ENCODE measurements at places on chromosomes 7 and 10.

GRCh38 chr10:102545997-102546396, 42.2 kb downstream of the SUFU start:
- no peak for DNase-seq

DNA sequence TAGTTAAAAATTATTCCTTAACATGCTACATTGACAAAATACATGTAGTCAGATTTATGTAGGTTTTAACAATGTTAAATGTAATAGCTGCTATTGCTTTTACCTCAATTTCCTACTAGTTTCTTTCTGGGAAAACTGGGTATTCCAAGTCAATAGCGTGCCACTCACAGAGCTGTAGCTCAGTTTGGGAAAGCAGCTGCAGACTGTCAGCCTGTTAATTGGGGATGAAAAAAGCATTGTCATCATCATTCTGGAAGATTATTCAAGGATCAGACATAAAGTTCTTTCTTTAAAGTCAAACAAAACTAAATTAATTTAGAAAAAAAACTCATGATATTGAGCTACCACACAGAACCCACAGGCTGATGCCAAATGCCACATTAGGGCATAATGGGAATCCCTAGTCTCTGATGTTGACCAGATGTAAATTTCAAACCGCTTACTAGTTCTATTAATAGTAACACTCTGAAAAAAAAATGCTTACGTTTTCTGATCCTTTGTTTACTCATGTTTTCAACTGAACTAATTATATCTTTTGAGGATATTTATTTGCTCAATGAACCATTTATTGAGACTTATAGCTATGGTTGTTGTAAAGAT, 19.6 kb upstream of the AGMO start:
- DNase-seq = no peak

DNA sequence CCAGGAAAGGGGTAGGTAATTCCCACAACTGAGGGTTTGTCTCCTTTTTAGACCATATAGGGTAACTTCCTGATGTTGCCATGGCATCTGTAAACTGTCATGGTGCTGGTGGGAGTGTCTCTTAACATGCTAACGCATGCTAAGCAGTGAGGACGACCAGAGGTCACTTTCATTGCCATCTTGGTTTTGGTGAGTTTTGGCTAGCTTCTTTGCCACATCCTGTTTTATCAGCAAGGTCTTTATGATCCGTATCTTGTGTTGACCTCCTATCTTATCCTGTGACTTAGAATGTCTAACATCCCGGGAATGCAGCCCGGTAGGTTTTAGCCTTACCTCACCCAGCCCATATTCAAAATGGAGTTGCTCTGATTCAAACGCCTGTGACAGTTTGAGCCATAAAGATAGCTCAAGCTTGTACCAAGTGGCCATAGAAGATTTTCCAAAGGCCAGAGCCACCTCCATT, 176.0 kb upstream of the NAMPT start:
- no peak for DNase-seq

DNA sequence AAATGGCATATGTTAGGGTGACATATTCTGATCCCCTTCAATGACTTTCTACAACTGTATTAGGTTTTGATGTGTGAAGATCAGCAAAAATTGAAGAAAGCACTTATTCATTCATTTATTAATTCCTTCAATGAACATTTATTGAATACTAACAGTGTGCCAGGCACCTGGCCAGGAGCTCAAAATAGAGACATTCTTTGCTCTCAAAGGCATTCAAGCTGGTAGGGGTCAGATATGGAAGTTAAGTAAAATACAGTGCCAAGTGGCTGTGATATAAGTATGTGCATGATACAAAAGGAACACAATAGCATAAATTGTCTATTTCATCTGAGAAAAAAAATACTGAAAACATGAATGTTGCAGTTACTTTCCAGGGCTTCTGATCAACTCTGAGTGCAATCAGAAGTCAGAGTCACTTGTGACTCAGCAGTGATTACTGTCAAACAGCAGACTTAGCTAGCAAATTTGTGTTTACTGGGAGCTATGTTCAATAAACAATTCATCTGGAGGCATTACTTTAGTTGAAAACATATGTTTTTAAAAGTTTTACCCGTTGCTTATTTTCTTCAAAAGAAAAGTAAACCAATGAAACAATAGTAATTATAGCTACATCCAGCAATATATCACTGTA, 60.4 kb upstream of the CACNB2 start:
- no peak for DNase-seq

DNA sequence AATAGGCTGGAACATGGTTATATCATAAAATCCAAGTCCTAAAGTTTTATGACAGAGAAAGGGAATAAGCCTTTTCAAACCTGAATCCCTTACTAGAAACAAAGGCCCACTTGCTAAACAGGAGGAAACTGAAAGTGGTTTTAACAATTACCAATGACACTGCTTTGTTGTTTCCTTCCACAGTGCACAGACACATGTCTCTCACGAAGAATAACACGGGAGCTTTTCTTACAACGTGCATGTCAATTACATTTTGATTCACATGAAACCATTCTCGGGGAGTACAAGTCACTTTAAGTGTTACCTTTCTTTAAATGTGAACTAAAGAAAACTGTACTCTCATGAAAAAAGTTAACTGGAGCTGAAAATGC, 1.4 kb downstream of the MRPS33 start:
- no peak for DNase-seq

GRCh38 chr10:57535306-57535705, 732.4 kb downstream of the IPMK start:
- DNase-seq = no peak

GRCh38 chr10:15712883-15713282, 6.8 kb downstream of the ITGA8 start:
- DNase-seq = no peak

- DNase-seq = no peak
These were observed 25.0 kb downstream of the NCOA4 start for GRCh38 chr10:46005383-46005782.

DNA sequence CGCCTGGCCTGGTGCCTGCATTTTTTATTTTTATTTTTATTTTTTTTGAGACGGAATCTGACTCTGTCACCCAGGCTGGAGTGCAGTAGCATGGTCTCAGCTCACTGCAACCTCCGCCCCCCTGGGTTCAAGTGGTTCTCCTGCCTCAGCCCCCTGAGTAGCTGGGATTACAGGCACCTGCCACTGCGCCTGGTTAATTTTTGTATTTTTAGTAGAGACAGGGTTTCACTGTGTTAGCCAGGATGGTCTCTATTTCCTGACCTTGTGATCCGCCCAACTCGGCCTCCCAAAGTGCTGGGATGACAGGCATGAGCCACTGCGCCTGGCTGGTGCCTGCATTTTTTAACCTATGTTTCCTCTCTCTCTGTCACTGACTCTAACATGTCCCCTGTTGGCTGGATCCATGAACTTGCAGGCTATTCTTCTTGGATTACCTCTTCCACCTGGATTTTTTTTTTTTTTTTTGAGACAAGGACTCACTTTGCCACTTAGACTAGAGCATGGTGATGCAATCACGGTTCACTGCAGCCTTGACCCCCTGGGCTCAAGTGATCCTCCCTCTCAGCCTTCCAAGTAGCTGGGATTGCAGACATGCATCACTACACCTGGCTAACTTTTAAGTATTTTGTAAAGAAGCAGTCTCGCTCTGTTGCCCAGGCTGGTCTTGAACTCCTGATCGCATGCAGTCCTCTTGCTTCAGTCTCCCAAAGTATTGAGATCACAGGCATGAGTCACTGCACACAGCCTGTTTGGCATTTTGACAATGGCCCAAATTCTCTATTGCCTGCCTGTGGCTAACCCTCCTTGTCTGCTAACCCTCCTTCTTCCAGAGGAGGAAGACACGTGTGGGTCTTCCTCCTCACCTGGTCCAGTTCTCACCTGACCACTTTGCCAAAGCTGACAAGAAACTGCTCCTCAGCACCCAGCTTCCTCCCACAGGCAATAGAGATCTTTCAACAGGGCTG, 23.0 kb upstream of the PRPF18 start:
- no peak for DNase-seq

DNA sequence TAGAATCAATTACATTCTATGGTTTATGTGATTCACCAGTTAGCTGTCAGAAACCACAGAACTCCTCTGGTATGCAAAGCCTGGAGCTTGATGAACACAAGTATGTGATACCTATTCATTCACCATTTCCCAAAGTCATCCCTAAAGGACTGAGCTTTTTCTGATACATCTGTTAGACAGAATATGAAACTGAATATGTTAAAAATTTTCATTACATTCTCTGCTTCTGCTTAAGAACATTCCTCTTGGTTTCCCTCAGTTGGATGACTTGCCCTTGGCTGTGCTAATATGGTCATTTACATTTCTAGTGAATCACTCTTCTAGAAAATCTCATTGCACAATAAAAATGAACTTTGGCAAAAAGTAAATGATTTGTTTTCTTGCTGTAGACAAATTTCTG, 10.8 kb upstream of the PON1 start:
- DNase-seq = no peak

GRCh38 chr7:117192108-117192507, 130.8 kb downstream of the WNT2 start:
- no peak for DNase-seq

- DNase-seq = no peak
These were observed 241.2 kb downstream of the CCDC7 start for GRCh38 chr10:32687116-32687515.

DNA sequence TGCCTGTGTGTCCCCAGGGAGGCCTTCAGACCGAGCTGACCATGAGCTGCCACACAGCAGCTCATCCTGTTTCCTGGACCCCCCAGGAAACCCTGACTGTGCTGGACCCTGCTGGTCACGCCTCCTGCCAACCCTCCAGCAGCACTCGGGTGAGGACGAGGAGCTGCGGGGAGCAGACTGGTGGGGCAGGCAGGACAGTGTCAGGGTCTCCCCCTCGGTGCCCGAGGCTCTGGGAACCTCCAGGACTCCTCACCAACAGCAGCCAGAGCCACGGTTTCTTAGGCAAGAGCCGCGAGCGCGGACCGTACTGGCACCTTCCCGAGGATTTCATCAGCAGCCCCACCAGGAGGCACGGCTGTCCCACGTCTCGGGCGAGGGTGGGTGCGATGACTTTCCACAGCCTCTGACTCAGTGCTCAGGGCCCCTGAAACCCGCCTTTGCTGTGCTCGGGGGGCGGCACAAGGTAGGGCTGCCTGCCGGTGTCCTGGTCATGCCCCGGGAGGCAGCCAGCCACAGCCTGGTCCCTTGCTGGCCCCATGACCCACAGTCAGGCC, 186.9 kb downstream of the ELFN1 start:
- no peak for DNase-seq

DNA sequence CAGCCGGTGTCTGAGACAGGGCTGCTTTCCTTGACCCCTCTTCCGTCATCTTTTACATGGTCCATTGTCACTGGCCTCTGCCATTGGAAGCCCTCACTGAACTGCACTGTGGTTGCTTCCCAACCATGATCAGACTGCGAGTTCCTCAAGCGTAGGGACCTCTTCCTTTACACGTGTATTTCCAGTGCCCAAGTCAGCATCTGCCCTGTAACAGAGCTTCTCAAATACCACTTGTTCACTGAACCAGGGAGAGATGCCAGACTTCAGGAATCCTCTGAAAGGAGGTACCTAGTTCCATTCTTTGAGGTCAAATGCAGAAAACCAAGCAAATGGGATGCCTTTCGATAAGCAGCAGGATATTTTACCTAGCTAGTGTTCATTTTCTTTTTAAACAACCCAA, 145.1 kb downstream of the NRP1 start:
- DNase-seq = no peak

DNA sequence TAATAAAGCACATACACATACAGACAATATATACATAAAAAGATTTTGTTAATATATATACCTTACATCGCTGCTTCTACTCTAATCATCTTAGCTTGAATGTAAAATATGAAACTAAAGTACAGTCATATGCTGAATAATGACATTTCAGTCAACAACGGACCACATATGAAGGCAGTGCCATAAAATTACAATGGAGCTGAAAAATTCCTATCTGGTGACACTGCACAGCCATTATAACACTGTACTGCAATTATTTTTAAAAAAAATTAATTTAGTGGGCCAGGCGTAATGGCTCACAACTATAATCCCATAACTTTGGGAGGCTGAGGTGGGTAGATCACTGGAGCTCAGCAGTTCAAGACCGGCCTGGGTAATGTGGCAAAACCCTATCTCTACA, 122.3 kb downstream of the JMJD1C start:
- DNase-seq = no peak

GRCh38 chr10:121722665-121723064, 124.4 kb upstream of the FGFR2 start:
- no peak for DNase-seq

DNA sequence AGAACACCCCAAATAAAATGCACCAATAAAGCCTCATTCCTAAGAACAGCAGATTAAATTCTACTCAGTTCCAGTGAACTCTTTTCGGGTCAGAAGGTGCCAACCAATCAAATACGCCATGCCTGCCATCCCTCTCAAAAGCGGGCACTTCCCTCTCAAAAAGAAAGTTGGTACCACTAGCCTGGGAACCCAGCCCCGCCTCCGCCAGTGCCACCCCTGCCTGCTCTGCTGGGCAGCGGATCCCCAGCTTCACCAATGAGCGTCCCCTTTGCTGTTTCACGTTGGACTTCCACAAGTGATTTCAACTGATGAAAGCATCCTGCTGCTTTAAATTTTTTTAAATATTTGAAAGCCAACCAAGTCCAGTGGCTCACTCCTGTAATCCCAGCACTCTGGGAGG, 33.2 kb upstream of the PROSER2 start:
- DNase-seq = no peak

- no peak for DNase-seq
These were observed 42.0 kb upstream of the MMD2 start for GRCh38 chr7:5001003-5001402.

- no peak for DNase-seq
These were observed 16.7 kb downstream of the INPP5A start for GRCh38 chr10:132554053-132554990.

DNA sequence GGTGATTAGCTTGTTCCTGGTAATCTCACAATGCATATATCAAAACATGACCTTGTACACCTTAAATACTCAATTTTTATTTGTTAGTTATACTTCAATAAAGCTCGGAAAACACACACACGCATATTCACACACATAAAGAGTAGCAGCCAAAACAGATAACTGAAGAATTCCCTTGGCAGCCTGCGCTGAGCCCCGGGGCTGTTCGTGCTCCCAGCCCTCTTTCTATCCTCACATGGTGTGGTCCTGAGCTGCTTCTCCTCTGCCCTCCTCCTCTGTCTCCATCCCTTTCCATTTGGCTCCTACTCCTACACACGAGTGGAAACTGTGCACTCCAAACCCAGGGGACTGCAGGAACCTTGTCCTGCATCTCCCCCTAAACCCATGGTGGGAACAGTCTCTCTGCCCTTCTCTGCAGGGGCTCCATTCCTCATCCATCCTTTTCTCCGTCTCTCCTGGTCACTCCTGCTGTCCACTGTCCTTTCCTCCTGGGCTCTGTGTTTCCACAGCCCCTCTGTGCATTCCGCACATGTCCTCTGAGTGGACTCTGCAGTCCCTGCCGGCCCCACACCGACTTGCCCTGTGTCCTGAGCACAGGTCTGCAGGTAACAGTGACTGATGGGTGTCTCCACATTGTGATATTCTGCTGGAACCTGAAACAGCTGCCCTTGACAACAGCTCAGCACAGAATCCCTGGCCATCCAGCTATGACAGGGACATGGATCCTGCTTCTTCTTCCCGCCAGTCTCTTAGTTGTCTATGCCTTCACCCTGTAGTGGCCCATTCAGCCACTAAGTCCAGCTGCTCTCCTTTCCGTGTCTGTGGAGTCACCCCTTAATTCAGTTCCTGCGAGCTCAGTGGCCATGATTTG, 216.8 kb upstream of the ZNF32 start:
- no peak for DNase-seq

- DNase-seq = no peak
These were observed 82.3 kb downstream of the PRLHR start for GRCh38 chr10:118513174-118513573.

- no peak for DNase-seq
These were observed 11.5 kb upstream of the PLAU start for GRCh38 chr10:73899423-73899822.

- DNase-seq = peak; percentile 97
These were observed 9.1 kb upstream of the FXYD4 start for GRCh38 chr10:43362191-43362839.

All from thymus (tissue), 14 donors.